ENCODE measurements at places on chromosomes 7 and 10.

GRCh38 chr10:120415709-120416330 lies 41.2 kb upstream of the PLPP4 start:
- no peak for DNase-seq

GRCh38 chr7:2248984-2249694 lies 7.1 kb downstream of the NUDT1 start:
- DNase-seq: no peak

DNA sequence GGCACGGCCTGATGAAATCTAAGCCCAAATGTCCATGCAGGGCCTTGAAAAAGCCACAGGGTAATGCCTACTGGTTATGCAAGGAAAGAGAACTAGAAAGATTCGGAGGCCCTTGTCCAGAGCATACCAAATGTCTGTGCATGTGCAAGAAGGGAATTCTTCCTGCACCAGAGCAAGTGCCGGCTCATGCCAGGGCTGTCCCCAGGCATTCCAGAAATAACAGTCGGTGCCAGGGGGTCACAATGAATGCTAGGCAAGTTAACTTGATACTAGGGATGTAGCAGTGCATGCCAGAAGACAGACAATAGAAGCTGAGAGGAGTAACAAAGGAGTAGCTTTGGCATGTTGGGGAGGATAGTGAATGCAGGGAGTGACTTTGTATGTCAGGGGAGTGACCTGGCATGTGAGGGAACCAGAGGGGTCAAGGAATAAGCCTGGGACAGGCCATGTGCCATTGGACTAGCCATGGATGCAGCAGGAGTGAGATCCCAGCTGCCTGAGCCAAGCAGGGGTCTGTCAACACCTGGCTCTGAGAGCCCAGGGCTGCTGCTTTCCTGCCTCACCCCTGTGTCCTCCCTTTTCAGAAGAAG lies 119.5 kb upstream of the UNC5B start:
- DNase-seq: no peak

- DNase-seq: no peak
Measured at GRCh38 chr10:84244651-84245270, at the start of gene RGR. Gene RGR, plus strand, starts transcription at chr10:84245053. Its CDS starts 38 bp downstream, at chr10:84245091.

DNA sequence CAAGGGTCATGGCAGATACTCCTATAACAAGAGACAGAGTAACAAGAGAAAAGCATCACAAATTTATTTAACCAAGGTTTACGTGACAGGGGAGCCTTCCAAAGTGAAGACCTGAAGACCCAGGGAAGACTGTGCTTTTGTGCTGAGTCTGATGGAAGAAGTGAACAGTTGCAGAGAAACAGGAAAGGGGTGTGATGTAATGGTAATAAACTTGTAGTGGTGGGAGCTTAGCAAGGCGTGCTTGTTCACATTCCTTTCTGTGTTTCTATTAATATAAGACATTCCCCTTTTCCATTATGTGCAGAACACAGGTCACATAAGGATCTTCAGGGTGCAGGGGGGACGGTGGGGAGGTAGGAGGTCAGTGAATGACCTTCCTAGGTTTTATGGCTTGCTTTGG lies 25.5 kb upstream of the C10orf67 start:
- no peak for DNase-seq

DNA sequence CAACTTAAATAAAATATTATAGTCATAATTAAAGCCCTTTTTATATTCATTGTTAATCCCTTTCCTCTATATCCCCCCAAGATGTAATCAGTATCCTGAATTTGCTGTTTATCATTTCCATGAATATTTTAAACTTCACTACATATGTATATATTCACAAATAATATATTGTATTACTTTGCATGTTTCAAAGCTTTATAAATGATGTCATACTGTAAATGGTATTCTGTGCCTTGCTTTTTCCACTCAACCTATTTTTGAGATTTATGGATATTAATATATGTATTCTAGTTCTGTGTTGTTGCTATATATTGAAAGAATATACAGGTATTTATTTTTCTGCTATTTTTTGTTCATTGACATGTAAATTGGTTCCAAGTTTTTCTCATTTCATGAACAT lies 173.1 kb downstream of the CCDC71L start:
- DNase-seq: no peak

- no peak for DNase-seq
Measured at GRCh38 chr10:61973906-61974305, 72.4 kb downstream of the ARID5B start.
